Islet precursor cell (in vitro differentiated cells): ENCODE measurements at places on chromosomes 2 and 18.

DNA sequence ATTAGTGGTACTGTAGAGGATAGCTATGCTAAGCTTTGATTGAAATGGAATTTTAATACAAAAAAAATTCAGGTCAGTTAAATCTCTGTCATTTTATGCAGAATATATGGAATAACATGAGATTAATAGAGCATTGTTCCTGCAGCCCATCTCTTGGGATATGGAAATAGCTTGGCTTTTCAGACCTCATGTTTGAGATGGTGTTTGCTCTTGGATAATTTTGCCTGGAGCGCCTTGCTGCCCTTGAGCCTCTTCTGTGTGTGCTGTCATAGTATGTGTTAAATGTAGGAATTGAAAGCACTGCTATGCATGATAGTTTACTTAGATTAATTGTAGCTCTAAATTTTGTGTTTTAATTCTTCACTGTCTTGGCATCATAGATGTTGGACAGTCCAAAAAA lies 27.7 kb downstream of the GALNT1 start:
- no peak for DNase-seq

DNA sequence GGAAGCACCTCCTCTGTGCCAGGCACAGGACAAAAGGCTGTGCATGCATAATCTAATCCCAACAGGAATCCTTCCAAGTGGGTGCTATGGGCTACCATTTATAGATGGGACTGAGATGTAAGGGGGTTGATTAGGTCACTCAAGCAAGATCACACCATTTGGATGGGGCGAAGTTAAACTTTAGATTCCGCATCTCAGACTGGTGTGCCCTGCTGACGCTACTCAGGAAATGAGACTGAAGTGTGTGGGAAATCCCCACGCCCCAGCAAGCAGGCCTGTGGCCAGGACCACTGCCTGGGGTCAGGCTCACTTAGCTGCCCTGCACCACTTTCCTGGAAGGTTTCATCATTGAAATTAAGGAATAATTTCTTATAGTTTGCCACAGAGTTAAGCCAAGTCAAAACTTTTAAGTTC lies 70.5 kb upstream of the PPP1CB start:
- no peak for DNase-seq

DNA sequence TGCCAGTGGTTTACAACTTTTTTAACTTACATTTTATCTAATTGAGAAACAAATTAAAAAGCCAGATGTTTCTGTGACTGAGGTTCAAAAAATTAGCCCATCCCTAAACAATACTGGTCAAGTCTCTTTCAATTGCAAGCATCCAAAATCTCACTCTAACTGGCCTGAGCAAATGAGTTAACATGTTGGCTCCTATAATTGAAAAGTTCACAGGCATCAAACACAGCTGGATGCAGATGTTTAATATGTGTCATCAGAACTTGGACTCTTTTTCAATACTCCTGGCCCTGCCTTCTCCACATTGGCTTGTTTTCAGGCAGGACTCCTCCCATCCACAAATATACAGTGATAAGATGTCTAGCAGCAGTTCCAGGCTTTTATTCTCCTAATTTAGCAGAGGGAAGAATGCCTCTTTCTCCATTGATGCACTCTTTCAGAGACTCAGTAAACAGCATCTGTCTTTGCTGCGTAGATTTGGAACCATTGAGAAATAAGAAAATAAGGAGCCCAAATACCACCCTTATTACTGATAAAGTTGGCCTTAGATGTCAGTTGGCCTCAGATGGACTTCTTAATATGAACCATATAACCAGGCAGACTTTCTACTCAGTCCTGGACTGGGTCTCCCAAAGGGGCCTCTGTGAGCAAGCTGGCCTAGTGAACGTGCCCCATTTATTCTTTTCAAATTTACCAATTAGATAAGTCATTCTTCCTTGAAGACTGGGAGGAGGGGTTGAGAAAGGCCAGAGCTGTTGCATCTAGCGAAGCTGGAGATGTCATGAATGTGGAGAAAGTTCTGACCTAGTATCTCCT lies 30.4 kb upstream of the FN1 start:
- no peak for DNase-seq

GRCh38 chr18:58110398-58110797 lies 66.4 kb downstream of the NEDD4L start:
- DNase-seq = no peak

GRCh38 chr2:159095813-159096212 lies 127.4 kb downstream of the TANC1 start:
- DNase-seq = no peak

GRCh38 chr2:205543262-205543843 lies 138.9 kb upstream of the NRP2 start:
- no peak for DNase-seq

DNA sequence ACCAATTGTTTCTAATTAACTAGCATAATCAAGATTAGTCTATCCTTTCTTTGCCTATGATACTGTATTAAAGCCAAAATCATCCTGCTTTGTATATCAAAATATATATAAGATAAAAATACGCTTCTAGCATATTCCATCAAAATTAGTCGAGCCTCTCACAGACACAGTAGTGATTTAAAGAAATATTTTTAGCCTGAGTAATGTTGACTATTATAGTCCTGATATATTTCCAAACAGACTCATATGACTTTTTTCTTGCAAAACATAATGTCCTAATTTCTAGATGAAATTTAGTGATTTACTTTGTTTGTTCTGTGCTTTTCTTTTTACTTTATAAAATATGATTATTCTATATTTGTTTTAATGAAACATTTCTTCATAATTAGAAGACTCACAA lies 30.9 kb downstream of the FAP start:
- no peak for DNase-seq

DNA sequence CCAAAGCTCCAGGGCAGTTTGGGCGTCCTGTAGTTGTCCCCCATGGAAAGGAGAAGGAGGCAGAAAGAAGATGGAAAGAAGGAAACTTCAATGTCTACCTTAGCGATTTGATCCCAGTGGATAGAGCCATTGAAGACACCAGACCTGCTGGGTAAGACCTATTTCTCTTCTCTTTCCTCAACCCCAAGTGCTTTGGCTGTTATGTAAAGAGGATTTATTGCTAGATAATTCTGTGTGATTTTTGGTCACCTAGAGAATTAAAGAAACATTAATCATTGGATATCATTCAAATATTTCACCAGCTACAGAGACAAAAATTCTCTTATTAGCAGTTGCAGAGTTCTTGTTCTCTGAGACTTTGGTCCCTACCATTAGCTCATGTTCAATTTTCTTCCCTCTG lies 1.9 kb downstream of the GALNT5 start:
- DNase-seq = no peak

DNA sequence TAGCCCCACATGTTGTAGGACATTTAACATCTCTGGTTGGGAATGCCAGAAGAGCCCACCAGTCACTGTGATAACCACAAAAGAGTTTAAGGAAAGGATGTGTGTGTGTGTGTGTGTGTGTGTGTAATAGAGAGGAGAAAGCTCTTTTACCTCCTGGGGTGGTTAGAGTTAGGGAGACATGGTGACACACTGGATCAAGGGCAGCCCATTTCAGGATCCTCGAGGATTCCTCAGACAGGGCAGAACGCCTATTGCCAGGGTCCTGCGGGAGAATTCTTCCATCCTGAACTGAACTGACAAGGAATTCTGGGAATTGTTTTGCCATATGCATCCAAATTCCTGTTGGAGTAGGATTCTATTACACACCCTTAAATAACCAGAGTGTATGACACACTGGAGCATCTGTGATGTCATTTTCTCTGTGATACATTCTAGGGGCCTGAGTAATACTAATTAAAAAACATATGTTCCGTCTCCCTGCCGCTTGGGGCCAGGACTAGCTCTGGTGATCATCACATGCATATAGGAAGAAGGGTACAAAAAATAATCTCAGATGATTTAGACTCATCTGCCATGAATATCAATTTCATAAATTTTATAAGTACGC lies 156.4 kb upstream of the MMADHC start:
- no peak for DNase-seq

- DNase-seq = no peak
These were observed 51.9 kb downstream of the SDC1 start for GRCh38 chr2:20173064-20173463.

DNA sequence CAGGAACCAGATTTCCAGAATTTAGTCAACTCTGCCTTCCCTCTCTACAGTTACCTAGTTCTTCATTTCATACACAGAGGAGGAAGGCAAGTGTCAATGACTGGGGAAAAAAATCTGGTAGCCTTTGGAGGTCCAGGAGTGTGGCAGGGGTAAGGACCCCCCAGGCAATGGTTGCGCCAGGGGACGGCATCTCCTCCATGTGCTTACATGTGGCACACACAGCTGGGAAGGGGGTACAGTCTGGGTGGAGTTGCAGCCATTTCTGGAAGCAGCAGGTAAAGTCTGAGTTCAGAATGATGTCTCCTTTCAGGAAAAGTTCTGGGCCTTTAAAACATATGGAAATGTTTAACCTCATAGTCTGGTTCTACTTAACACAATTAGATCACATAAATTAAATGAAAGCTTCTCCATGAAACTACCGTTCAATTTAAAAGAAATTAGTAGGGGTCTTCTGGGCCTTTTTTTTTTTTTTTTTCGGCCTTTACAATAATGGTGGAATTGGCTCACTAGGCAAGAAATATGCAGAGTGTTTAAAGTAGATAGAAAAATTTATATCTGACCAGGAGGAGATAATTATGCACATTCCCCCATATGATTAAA lies 153.6 kb upstream of the EPC2 start:
- no peak for DNase-seq

- DNase-seq = no peak
These were observed 129.8 kb downstream of the BCL2L11 start for GRCh38 chr2:111250448-111251030.

DNA sequence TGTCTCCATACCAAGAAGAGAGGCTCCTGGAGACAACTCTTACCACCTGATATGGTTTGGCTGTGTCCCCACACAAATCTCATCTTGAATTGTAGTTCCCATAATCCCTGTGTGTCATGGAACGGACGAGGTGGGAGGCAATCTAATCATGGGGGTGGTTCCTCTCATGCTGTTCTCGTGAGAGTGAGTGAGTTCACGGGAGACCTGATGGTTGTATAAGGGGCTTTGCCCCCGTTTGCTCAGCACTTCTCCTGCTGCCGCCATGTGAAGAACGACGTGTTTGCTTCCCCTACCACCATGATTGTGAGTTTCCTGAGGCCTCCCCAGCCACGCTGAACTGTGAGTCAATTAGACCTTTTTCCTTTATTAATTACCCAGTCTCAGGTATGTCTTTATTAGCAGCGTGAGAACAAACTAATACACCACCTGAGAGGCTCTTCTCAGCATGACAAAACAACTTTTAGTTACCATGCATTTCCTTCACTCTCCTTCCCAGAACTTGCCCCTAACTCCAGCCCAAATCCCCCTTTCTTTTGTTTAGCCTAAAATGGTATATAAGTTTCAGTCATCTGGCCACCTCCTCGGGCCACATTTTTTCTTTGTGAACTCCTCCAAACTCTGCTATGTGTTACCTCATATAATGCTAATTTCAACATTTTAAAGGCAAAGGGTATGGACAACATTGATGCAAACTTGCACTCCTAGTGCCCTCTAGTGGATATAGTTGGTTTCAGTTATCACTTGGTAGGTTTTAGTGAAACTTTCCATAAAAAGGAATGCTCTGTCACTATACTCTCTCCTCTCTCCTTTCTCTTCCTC lies 58.6 kb upstream of the SLC25A52 start:
- DNase-seq = no peak

DNA sequence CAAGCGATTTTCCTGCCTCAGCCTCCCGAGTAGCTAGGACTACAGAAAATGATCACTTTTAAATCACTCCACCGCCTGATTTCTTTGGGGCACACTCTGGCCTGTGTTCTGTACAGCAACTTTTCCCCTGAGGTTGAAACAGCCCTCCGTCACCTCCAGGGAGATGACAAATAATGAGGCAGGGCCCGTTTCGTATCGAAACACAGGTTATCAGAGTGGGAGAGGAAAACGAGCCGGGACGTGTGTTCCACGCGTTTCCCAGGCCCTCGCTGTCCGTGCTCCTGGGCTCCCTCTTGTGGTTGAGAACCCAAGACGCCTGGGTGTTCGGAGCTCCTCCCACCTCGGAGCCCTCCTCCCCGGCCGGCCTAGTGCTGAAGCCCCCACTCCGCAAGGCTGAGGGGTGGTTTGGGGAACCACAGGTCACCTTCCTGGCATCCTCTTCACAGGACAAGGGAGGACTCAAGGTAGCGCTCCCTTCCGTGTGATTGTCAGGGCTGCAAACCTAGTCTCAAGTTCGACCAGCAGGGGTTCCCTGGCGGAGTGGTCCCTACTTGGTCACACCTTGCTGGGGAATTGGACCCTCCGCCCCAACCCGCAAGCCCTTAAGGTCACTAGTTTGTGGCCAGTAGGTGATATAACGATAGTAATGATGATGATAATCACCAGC lies 12.8 kb downstream of the ATP6V1B1 start:
- peak; percentile 89 for DNase-seq

DNA sequence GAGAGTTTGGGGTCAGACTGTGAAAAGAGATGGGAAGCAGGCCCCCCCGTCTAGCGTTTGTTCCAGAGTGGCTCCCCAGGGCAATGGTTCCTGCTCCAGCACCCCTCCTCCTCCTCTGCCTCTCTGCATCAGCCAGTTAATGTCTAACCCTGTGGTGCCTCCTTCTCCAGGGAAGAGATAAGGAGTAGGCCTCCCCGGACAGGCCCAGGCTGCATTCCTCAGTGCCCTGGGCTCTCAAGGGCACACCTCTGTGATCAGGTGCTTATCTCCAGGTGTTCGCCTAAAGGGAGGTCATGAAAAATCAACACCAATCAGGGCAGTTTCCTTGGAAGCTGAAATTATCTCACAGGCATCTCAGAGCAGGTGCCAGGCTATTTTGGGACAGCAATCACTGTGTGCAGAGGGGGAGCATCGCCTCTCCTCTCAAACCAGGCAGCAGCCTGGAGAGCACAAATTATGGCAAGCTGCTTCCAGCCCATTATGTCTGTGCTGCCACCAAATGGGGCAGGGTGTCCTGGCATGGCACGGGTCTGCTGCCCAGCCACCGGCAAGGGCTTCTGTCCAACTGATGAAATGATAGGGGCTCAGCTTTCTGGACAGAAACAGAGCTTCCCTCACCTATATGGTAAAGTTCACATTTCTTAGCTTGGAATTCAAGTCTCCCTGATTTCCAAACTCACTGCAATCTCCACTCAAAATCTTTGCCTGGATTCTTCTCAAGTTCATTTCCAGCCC lies 255.8 kb upstream of the SLC14A2 start:
- peak; percentile 77 for DNase-seq

GRCh38 chr2:16481351-16481750 lies 184.3 kb downstream of the CYRIA start:
- DNase-seq = no peak

DNA sequence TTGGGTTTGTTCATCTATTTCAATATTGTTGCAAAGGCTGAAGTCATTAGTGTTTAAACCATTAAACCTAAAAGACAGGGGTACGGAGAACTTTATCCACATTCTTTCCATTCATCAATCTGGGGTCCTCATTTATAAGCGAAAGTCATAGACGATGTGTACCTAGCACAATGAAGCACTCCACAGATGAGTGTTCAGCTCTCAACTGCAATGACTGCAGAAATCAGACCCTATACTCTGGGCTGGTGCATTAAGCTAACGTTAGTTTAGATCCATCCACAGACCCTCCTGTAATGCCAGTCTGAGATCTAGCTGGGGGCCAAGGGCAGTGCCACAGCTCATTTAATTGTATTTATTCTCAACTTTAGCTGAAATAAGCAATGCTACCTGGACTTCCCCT lies 155.2 kb downstream of the AFF3 start:
- no peak for DNase-seq

- no peak for DNase-seq
These were observed 11.5 kb downstream of the ASAP2 start for GRCh38 chr2:9217838-9218770.

- peak; percentile 14 for DNase-seq
These were observed 18.6 kb upstream of the AP1S3 start for GRCh38 chr2:223856021-223856420.
